Activated naive CD4-positive, alpha-beta T cell treated with anti-CD3 and anti-CD28 coated beads for 36 hours (primary cell): ENCODE measurements at places on chromosomes 7 and 10.
A peak's percentile ranks its signal among the peaks of the same experiment; 100 is the strongest.

- DNase-seq = peak; percentile 69
Measured at GRCh38 chr10:7412237-7412927, 1.5 kb upstream of the SFMBT2 start.

DNA sequence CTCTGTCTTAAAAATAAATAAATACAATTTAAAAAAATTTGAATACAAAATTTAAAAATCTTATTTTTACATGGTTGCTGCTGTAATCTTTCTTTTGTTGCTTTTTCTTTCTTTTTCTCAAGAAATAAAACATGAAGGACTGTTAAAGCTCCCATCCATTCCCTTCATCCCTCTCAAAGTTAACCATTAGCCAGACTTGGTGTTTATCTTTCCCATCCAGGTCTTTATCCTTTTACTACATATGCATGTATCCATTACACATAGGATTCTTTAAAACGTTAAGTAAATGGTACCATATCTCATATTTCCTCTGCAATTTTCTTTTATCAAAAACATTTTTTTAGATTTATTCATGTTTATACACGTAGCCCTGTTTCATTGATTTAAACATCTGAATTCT is 70.1 kb downstream of the CREB3L2 start:
- no peak for DNase-seq

DNA sequence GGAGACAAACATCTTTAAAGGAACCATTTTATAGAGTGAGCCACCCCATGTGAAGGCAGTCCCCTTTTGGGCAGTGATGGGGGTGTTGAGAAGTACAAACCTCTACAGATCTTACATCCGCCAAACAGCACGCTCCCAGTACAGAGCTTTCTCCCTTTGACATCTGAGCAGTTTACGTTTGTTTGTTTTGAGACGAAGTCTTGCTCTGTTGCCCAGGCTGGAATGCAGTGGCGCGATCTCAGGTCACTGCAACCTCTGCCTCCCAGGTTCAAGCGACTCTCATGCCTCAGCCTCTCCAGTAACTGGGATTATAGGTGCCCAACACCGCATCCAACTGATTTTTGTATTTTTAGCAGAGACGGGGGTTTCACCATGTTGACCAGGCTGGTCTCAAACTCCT is 128.9 kb downstream of the CCDC3 start:
- DNase-seq = no peak

DNA sequence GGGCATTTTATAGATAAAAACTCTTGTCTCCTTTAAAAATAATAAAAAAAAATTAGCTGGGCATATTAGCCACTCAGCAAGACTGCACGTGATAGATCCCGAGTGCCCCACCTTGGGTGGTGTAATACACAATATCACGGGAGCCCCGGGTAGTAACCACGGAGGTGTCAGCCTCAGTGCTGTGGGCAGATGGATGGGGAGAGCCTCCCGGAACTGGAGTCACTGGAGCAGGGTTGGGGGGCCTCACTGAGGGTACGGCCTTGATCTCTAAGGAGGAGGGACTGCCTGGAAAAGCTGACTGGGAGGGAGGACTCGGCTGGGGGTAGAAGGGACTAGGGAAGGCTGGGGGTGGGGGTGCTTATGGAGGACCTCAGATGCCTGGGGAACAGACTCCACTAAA is 12.6 kb downstream of the LEP start:
- no peak for DNase-seq

DNA sequence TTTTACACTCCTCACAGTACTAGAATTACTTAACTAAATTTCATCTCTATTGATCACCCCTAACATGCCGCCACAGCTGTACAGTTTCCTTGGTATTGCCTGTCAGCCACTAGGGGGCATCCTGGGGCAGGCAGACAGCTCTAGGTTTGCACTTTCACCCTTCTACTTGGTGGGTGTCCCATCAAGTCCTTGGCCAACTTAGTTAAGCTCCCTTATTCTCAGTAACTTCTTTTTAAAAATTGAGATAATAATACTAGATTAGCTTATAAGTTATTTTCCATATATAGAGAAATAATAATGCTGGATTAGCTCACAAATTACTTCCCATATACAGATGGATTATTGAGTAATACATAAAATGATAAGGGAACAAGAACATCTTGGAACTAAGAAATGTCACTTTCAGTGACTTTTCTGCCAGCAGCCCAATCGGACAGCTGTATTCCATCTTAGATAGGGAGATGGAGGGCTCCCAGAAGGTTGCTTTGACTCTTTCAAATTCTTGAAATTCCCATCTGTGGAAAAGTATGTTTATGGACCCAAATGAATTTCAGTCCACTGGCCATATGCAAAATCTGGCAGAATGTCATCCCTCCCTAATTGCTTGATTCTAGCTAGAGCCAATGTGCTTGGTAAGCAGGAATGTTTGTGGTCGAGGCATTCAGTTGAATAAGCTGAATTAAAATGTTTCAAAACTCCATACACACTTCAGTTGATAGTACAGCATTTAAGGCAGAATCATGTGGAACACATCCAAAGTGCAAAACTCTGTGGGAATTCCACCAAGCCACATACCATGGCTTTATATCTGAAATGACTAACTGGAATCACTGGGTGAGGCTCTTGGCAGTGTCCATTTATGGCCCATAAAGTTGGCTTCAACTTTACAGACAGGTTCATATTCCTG is 309.7 kb downstream of the CSTF2T start:
- peak; percentile 65 for DNase-seq

- DNase-seq = peak; percentile 12
Measured at GRCh38 chr7:114832906-114833595, 88.8 kb upstream of the MDFIC start.

DNA sequence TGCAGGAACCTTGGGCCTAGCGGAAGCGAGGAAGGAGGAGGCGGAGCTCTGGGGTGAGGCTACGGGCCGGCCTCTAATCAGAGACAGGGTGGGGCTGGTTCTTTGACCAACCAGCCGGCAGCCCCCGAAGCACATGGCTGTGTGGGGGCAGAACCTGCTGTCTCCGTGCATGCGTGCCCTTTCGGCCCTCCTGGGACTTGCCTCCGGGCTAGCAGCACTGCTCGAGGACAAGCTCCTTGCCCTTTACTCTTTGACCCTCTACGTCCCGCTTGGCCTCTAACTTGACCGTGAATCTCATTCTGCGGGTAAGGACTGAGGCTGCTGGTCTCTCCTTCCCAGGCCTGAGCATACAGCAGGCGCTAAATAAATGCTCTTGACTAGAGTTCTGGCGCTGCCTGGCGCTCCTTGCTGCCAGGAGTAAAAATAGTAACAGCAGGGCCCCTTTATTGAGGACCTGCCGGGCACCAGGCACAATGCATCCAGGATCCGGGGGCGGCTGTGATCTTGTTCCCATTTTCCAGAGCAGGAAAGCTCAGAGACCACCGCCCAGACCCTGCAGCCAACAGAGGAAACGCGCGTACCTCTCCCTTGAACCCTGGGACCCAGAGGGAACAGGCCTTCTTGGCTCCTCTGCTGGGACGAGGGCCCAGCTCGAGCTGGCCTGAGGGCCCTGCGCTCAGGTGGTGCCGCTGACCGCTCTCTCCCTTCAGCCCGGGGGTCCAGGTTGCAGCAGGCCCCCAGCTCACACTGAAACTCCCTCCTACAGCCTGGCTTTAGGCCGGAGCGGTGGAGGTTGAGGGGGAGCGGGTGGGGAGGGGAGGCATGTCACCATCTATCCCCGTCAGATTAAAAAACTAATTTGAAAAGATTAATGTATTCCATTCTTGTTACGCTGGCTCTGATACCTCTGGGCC is 2.7 kb upstream of the COMTD1 start:
- no peak for DNase-seq

DNA sequence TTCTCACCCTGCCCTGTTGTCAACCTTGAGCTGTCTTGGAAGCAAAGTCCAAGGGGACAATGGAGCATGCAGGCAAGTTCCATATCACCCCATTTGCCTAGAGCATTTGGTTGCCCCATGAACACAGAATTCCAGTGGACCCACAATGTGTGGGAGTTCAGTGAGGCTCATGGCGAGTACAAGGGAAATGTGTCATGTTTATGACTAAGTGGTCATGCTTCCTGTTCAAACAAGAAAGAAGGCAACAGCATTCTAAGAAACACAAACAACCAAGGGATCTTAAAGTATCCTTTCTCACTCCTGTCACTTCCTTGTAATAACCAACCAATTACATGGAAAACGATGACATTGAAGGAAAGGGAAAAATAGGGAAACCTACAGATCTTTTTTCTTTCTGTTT is 513.0 kb downstream of the INHBA start:
- no peak for DNase-seq

- no peak for DNase-seq
Measured at GRCh38 chr7:78066599-78066998, 268.0 kb downstream of the PHTF2 start.
